ENCODE measurements at places on chromosomes 7 and 10. TPM values are rescaled to one million over a fixed set of nuclear protein-coding genes. Genes with fewer than 3 reads are reported as not detected.

Gene ADARB2
- total RNA-seq: 73.4 TPM

Gene AMZ1
- 8.1 TPM for total RNA-seq

Gene FAM24B
- 4.4 TPM for total RNA-seq

Gene AGMO
- 2.9 TPM for total RNA-seq

Gene CEP55
- not detected for total RNA-seq

Gene OR2A42
- not detected for total RNA-seq

Gene CADPS2
- total RNA-seq: 53.8 TPM

Gene FAM241B
- total RNA-seq: 37.1 TPM

Gene NUTM2B
- 0.85 TPM for total RNA-seq

Gene PNLIPRP3
- not detected for total RNA-seq

Gene HOXA10
- total RNA-seq: not detected

Gene NUTM2D
- 11.5 TPM for total RNA-seq

Gene CDH23
- total RNA-seq: 10.8 TPM

Gene SDK1
- total RNA-seq: 7.6 TPM

Gene PAPSS2
- 16.6 TPM for total RNA-seq

Gene DBNL
- 92.5 TPM for total RNA-seq

Gene NANOS1
- 4.7 TPM for total RNA-seq

Gene LLCFC1
- total RNA-seq: not detected

Gene MKI67
- not detected for total RNA-seq

Gene KLF14
- not detected for total RNA-seq

Gene STEAP2
- total RNA-seq: 44.7 TPM

Gene CYP2C19
- total RNA-seq: 0.48 TPM

Gene CALML3
- total RNA-seq: not detected

Gene KIAA1549
- 24.8 TPM for total RNA-seq

Gene CAMK2B
- 311 TPM for total RNA-seq

Gene CYP2E1
- 15.4 TPM for total RNA-seq
